Neural progenitor cell (in vitro differentiated cells): ENCODE measurements at places on chromosomes 4 and X.

- no peak for DNase-seq
Observed at GRCh38 chr4:113040793-113041192, 8.7 kb upstream of the ANK2 start.

DNA sequence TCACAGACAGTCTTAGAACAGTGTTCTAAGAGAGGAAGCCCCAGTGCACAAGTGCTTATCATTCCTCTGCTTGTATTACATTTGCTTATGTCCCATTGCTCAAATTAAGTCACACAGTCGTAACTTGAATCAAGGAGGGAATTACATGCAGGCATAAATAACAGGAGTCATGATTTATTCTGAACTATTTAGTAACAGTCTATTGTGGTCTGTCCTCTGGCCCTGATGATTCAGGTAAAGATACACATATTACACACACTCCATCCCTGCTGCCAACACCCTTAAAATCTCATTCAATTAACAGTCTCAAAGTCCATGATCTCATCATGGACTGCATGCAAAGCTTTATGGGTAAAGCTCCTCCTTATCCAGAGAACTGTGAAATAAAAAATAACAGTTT lies 60.1 kb downstream of the GRIA2 start:
- no peak for DNase-seq

- no peak for DNase-seq
Observed at GRCh38 chr4:7772711-7773385, 166.8 kb downstream of the AFAP1 start.

GRCh38 chr4:176321589-176321988 lies 1.8 kb downstream of the SPCS3 start:
- DNase-seq = no peak
